Regular cardiac myocyte (primary cell): ENCODE measurements at places on chromosomes 12 and 14. TPM values are rescaled to one million over a fixed set of nuclear protein-coding genes. Genes with fewer than 3 reads are reported as not detected.

The KRT71 gene
- not detected in 2 replicates for total RNA-seq

The ANKRD33 gene
- total RNA-seq, result under 0.01 and 0.38 TPM in 2 replicates

The HPD gene
- 0.28 TPM in 1 of 2 replicates, not detected in the other for total RNA-seq

The AKAP5 gene
- 0.56 and 0.58 TPM in 2 replicates for total RNA-seq

The REP15 gene
- total RNA-seq, result 2.9 and 3.1 TPM in 2 replicates

The NXPH4 gene
- 4.4 and 9.6 TPM in 2 replicates for total RNA-seq

The ASCL1 gene
- not detected in 2 replicates for total RNA-seq

The USP44 gene
- total RNA-seq, result 0.58 and 1.1 TPM in 2 replicates

The GSC gene
- total RNA-seq, result 0.38 and 0.85 TPM in 2 replicates

The LRP1 gene
- total RNA-seq, result 202 and 326 TPM in 2 replicates

The DLK1 gene
- total RNA-seq, result not detected in 2 replicates

The GARIN6 gene
- total RNA-seq, result not detected in 2 replicates

The ETNK1 gene
- 19.2 and 32.0 TPM in 2 replicates for total RNA-seq

The NUDT4 gene
- total RNA-seq, result 54.1 and 102 TPM in 2 replicates

The KITLG gene
- total RNA-seq, result 51.6 and 64.3 TPM in 2 replicates

The LYZ gene
- total RNA-seq, result under 0.01 and 0.28 TPM in 2 replicates

The KRT86 gene
- total RNA-seq, result 0.19 and 0.85 TPM in 2 replicates

The TAC3 gene
- 2.8 TPM in 1 of 2 replicates, not detected in the other for total RNA-seq

The PRB2 gene
- not detected in 2 replicates for total RNA-seq

The TOMM20L gene
- total RNA-seq, result not detected in 2 replicates

The BHLHE41 gene
- total RNA-seq, result 2.1 and 6.5 TPM in 2 replicates

The HOXC11 gene
- total RNA-seq, result not detected in 2 replicates

The BMP4 gene
- total RNA-seq, result 2.7 and 10.7 TPM in 2 replicates

The TRHDE gene
- 0.38 and 1.7 TPM in 2 replicates for total RNA-seq

The FBXO21 gene
- 124 and 153 TPM in 2 replicates for total RNA-seq

The TMPRSS12 gene
- not detected in 2 replicates for total RNA-seq

The FITM1 gene
- not detected in 2 replicates for total RNA-seq

The SIX6 gene
- not detected in 2 replicates for total RNA-seq

The PMCH gene
- 0.19 TPM in 1 of 2 replicates, not detected in the other for total RNA-seq

The ZC2HC1C gene
- total RNA-seq, result 0.85 and 0.96 TPM in 2 replicates

The TMEM121 gene
- total RNA-seq, result 5.0 and 12.7 TPM in 2 replicates

The INHBC gene
- total RNA-seq, result not detected in 2 replicates

The LMO3 gene
- under 0.01 and 0.56 TPM in 2 replicates for total RNA-seq

The KRT74 gene
- total RNA-seq, result not detected in 2 replicates

The FKBP11 gene
- total RNA-seq, result 26.8 and 38.9 TPM in 2 replicates

The GPR132 gene
- total RNA-seq, result not detected in 2 replicates

The OVCH1 gene
- under 0.01 and 0.28 TPM in 2 replicates for total RNA-seq

The PARPBP gene
- 5.6 and 18.0 TPM in 2 replicates for total RNA-seq

The CFL2 gene
- 74.4 and 106 TPM in 2 replicates for total RNA-seq

The EML5 gene
- under 0.01 and 0.19 TPM in 2 replicates for total RNA-seq

The OR4E2 gene
- total RNA-seq, result not detected in 2 replicates

The CCDC88C gene
- total RNA-seq, result 0.77 and 0.85 TPM in 2 replicates

The ZNF385A gene
- 0.77 and 1.7 TPM in 2 replicates for total RNA-seq
